ENCODE measurements at places on chromosomes 1 and 21.

GRCh38 chr1:235763962-235764361 lies 102.7 kb downstream of the LYST start:
- no peak for DNase-seq

DNA sequence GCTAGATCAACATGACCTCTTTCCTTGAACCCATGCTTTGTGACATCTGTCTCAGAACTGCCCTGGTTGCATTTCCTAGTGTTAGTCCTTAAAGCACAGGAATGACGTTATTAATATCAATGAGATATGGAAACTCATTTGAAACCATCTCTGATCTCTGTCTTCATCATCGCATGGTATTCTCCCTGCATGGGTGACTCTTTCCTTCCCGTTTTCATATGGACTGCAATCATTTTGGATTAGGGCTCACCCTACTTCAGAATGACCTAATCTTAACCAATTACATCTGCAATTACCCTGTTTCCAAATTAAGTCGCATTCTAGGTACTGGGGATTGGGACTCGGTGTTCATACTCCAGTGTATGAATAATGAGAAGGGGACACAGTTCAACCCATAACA lies 41.7 kb upstream of the DISC1 start:
- DNase-seq = no peak

GRCh38 chr1:48830715-48831114 lies 54.0 kb upstream of the BEND5 start:
- no peak for DNase-seq

DNA sequence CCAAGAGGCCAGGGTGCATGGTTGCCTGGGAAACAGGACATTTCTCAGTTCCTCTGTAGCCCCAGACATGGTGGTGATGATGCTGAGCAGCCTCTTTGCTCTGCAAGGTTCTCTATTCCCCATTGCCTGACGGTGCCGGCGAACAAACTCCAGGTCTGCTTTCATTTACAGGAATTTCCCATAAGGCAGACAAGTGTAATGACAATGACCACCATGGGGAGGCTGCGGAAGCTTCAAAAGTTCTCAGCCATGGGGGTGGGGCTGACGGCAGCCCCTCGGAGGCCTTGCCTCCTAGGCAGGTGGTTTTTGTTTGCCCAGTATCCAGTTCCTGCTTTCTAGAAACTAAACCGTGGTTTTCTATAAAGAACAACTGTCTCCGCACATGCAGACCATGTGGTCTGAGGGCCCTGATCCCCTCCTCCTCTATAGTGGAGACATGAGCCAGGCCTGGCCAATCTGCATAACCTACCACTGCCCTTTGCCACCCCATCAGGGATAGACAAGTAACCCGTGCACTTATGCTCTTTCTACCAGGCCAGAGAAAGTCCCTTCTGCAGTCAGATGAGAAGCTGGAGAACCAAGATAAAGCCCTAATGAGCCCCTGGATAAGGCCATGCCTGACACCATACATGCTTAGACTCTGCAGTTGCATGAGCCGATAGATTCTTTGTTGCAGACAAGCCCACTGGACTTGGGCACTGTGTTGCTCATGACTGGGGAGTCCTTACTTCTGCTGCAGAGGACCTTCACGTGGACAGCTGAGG lies 54.1 kb downstream of the LDLRAD2 start:
- DNase-seq = no peak

DNA sequence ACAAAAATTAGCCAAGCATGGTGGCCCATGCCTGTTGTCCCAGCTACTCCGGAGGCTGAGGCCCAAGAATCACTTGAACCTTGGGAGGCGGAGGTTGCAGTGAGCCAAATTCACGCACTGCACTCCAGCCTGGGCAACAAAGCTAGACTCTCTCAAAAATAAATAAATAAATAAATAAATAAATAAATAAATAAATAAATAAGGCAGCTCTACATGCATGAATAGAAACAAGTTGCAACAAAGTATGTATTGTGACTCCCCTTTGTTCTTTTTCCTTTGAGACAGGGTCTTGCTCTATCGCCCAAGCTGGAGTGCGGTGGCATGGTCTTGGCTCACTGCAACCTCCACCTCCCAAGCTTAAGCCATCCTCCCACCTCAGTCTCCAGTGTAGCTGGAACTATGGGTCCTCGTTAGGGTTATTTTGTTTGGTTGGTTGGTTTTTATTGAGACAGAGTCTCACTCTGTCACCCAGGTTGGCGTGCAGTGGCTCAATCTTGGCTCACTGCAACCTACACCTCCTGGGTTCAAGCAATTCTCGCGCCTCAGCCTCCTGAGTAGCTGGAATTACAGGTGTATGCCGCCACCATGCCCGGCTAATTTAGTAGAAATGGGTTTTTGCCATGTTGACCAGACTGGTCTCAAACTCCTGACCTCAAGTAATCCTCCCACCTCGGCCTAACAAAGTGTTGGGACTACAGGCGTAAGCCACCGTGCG lies 8.0 kb downstream of the USP48 start:
- DNase-seq = no peak

GRCh38 chr1:38677756-38678155 lies 181.8 kb downstream of the RRAGC start:
- no peak for DNase-seq

DNA sequence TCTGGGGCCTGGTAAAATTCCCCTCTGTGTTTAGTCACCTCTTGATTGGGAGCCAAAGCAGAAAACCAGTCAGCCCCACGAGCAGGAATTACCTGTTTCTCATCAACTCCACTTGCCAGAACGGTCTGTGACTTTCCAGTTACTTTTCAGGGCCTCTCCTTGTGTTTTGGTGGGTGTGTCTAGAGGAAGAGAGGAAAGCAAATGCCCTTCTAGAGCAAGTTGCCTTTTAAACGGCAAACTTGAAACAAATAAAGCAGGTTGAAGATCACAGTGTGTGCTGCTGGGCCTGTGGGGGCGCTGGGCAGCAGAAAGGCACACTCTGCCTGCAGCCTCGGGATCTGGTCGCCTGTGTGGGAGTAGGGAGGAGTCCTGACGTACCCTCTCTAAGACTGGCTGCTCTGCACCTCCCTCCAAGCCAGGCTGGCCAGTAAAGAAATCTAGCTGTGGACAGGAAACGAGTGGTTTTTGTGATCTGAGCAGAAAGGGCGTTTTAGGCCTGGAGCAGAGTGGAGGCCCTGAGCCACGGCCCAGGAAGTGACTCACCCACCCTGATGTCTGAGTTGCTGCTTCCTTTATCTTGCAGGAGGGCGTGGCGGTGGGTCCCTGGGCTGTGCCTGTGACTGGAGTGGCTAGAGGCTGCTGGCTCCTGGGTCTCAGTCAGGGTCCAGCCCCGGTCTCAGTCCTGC lies 11.1 kb upstream of the S100A11 start:
- peak; percentile 98 for DNase-seq

DNA sequence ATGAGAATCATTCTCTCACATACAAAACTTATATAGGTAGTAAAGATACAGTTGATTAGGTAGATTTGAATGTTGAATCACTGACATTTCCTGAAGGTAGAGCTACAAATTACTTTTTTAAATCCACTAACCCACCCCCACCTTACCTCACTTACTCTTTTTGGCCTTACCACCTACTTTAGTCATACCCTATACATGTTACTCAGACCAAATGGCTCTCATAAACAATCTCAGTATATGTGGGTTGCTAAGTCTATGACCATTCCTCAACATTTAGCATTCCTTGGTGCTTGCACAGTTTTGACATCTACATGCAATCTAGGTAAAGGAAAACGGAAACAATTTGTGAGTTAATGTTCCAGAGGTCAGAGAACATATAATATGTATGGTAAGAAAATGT lies 26.3 kb downstream of the SYDE2 start:
- no peak for DNase-seq

DNA sequence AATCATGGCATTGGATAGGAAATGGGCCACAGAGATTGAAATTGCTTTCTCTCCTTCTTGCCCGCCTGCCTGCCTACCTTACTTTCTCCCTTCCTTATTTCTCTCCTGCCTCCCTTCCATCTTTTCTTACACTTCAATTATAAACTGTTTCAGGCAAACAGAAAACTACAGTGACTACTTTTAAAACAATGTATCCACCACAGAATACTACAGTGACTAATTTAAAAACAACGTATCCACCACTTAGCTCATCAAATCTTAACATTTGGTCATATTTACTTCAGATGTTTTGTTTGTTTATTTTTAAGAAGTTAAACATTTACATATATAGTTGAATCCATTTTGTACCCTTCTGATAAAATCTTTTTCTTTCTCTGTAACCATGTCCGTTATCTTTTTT lies 54.4 kb downstream of the SNRPE start:
- DNase-seq = no peak

- no peak for DNase-seq
Measured at GRCh38 chr1:243841507-243841906, 8.5 kb downstream of the AKT3 start.

DNA sequence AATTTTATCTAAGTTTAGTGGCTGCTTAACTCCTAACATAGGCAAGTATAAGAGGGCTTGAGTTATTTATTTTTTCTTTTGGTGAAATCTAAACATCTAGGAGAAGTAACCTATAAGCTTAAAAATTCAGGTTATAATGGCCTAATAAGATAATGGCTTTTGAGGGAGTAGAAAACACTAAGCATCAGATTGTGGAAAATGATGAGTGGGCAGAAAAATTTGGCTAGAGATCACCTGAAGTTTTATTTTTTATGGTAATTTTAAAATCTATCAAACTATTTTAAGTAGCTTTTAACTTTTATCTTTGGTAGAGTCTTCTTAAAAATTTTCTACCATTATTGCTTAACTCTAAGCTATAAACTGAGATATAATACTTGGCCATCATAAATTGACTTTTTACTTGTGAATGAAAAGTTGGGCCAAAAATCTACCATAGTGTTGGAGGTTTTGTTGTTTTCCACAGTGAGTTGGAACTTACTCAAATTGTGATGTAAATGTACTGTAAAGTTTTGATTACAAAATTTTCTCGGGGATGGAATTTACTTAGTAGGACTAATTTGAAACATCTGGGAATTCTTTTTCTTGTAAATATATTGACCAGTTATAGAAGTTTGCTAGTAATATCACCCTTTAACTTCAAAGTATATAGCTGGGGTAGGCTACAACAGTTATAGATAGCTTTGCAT lies 63.9 kb downstream of the USP25 start:
- no peak for DNase-seq

GRCh38 chr1:233240829-233241682 lies 54.5 kb downstream of the PCNX2 start:
- DNase-seq = no peak

- DNase-seq = no peak
Measured at GRCh38 chr21:31442339-31442738, 98.3 kb upstream of the TIAM1 start.

GRCh38 chr21:35163411-35163810 lies 114.3 kb upstream of the RUNX1 start:
- no peak for DNase-seq

- no peak for DNase-seq
Measured at GRCh38 chr21:36839123-36839522, 127.3 kb downstream of the HLCS start.

DNA sequence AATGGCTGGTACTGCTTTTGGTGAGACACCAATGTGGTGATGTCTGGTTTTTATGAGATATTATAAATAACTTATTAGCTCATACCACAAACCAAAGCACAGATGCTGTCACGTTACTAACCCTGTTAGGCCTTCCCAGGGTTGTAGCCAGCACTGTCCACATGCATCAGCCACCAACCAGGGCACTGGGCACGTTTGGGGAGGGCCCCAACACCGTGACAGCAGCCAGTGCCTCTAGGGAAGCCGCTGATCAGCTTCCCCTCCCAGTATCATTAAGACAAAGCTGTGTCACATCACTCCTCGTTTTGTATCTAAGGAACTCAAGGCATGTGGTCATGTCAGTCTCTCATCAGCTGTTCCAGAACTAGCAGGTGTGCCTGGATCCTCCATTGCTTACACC lies 13.9 kb downstream of the URB1 start:
- DNase-seq = no peak

DNA sequence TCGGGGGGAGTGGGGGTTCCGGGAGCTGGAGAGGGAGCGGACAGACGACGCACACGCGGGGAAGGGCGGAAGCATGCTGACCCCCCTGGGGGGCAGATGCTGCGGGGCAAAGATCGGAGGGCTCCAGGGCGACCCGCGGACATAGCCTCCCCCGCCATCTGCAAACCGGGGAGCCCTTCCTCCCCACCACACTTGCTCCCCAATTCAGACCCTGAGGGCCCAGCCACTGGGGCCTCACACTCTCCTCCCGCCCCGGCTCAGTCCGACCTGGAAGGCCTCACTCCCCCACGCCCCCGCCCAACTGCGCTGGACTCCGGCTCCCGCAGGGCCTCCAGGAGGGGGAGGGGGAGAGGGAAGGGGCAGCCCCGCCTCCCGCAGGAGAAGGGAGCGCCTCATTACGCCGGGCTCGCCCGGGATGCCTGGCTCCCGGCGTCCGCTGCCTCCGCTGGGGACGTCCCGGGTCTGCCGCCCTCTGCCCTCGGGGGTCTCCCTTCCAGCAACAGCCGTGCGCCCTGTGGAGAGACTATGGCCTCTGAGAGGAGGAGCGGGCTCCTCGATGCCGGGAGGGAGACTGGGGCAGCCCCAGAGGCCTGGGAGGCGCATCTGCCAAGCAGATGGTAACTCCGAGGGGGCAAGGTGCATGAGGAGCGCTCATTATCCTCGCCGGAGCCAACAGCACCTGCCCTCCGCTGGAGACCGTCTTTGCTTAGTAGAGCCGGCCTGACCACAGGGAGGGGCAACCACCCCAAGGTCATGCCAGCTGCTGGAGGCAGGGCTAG lies 636 bp upstream of the CAMK2N1 start:
- no peak for DNase-seq

- DNase-seq = no peak
Measured at GRCh38 chr1:109283748-109284600, 1.0 kb upstream of the PSRC1 start.

DNA sequence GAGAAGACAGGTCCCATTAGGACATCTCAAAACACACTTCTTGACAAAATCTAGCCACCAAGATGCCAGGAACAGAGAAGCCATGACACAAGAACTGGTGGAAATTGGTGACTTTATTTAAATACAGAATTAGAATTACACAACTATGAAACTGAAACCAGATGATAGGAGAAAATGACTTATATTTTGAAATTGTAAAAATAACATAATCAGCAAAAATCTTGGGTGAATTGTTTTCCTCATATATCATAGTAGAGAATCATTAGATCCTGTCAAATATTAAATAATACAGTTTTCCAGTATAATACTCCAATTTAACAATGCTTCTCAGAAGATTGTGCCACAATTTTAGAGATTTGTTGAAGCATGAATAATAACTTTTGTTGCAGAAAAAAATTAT lies 81.5 kb upstream of the MROH9 start:
- DNase-seq = no peak
